Suppressor macrophage treated with lipopolysaccharide for 1 hour (primary cell): ENCODE measurements at places on chromosomes 1 and 21.

DNA sequence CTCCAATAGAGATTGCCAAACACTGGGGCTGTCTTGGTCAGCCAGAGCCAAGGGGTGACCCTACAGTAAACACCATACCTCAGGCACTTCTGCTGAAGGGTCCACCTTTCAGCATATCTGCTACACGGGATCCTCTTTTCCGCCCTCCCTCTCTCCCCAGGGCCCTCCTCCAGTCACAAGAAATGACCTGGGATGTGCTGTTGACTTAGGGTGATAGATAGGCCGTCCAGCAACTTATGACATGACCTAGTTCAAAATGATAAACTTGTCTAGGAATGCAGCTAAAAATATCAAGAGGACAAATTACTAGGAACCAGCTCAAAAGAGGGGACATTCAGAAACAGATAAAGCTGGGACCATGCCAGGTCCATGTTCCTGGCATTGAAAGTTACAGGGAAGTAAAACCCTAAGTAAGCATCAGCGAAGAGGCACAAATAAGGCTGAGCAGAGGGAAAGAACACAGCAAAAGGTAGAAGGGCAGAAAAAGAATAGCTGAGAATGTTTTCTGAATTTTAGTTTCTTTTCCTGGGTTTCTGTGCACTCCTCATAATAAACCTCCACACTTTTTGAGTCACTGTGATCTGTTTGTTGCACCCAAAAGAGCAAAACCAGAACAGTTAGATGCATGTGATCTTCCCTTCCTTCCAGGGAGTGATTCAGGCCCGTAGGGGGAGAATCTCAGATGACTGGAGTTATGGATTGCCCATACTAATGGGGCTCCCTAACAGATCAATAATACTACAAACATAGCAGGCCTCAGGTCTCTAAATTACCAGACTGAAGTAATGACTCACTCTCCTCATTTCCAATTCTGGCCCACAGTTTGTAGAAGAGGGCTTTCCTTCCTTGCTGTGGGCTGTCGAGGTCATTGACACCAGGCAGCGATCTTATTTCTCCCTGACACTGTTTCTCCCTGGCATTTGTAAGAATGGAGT is 48.9 kb upstream of the F3 start:
- DNase-seq: peak; percentile 56

DNA sequence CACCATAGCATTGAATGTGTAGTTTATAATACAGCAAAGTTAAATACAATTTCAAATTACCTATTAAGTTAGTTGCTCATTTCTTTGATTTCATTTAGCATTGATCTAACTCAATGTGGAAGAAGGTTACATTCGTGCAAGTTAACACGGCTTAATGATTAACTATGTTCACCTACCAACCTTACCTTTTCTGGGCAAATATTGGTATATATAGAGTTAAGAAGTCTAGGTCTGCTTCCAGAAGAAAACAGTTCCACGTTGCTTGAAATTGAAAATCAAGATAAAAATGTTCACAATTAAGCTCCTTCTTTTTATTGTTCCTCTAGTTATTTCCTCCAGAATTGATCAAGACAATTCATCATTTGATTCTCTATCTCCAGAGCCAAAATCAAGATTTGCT is at the start of gene ANGPTL3:
TSS of gene ANGPTL3 (plus strand) at position 240 of the 400 bp plus-strand sequence. CDS start at position 287, 47 bp downstream.
- no peak for DNase-seq

DNA sequence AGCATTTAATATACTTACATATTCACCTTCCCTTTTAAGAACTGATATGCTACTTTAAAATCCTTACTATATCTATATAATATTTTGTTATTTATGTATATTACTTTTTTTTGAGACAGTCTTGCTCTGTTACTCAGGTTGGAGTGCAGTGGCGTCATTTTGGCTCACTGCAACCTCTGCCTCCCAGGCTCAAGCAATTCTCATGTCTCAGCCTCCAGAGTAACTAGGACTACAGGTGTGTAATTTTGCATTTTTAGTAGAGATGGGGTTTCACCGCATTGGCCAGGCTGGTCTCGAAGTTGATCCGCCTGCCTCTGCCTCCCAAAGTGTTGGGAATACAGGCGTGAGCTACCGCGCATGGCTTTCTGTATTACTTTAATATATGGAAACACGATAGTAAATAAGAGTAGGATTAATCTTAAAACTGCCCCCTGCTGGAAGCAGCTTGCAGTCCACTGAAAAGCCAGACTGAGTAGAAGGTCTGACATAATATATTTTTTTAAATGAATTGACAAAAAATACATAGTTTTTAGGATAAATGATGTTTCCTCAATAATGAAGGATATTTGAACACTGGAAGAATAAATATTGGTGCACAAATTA is 24.4 kb downstream of the RCAN3 start:
- peak; percentile 55 for DNase-seq

DNA sequence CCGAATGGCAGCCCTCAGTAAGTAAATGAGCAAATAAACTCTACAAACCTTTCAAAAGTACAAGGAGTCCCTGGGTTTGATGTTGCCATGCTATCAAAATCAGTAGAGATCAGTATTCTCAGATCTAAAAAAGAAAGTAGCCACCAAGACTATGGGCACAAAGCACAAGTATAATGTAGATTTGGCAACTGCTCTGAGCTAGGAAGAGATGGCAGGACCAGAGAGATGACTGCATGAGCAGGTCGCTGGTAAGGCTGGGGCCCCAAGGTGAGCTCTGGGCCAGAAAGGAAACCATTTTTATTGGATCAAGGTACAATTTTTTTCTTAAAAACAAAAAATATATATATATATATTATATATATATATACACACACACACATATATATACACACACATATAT is 3.1 kb upstream of the ADORA3 start:
- no peak for DNase-seq

- DNase-seq: no peak
Observed at GRCh38 chr21:36690628-36691554, 8.0 kb upstream of the SIM2 start.

GRCh38 chr1:228555074-228555994 is 68.2 kb downstream of the RNF187 start:
- no peak for DNase-seq

DNA sequence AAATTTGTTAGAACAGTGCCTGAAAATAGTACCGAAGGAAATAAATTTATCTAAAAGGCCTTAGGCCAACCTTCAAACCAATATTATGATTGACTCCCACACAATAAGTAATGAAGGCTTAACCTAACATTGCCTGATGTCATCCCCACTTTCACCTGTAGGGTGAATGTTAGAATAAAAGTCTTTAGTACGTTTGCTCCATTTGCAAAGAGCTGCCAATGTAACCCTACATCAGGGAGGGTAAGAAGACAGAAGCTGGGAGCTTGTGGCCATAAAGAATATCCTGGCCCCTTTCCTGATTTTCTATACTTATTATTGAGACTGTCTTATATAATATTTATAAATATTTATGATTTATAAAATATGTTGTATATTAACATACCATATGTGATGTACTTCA is 661.8 kb upstream of the CXADR start:
- no peak for DNase-seq

DNA sequence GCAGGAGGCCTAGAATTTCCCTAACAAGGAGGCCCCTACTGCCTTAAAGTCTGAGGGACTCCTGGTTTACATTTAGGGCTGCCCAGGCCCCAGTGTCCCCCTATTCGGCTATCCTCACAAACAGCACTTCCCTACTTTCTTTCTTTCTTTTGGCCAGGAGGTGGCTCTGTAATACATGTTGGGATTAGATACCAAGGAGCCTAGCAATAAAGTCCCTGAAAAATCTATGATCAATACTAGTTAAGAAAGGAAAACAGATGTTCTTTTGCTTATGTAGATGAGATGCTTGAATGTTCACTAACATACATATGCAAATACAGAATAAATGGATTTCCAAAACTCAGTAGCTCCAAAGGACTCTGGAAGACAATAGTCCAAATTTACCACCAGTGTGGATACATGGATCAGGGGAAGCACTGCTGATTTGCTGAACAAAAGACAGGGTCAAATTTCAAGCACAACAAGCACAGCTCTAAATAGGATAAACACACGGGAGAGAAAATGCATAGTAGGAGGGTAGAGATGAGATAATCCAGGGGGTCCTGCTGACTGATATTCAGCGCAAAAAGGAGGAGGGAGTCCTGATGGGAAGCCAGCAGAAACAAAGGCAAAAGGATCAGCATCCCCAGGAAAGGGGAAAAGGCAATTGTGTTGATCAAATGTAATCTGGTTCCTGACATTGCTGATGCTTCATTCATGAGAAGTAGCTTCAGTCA is 240.0 kb downstream of the NUF2 start:
- DNase-seq: no peak
